NCI-H146 (cell line): ENCODE measurements at places on chromosomes 3 and 15.
A peak's percentile ranks its signal among the peaks of the same experiment; 100 is the strongest.

- DNase-seq: no peak
Observed at GRCh38 chr3:180253283-180253682, 216.5 kb upstream of the PEX5L start.

DNA sequence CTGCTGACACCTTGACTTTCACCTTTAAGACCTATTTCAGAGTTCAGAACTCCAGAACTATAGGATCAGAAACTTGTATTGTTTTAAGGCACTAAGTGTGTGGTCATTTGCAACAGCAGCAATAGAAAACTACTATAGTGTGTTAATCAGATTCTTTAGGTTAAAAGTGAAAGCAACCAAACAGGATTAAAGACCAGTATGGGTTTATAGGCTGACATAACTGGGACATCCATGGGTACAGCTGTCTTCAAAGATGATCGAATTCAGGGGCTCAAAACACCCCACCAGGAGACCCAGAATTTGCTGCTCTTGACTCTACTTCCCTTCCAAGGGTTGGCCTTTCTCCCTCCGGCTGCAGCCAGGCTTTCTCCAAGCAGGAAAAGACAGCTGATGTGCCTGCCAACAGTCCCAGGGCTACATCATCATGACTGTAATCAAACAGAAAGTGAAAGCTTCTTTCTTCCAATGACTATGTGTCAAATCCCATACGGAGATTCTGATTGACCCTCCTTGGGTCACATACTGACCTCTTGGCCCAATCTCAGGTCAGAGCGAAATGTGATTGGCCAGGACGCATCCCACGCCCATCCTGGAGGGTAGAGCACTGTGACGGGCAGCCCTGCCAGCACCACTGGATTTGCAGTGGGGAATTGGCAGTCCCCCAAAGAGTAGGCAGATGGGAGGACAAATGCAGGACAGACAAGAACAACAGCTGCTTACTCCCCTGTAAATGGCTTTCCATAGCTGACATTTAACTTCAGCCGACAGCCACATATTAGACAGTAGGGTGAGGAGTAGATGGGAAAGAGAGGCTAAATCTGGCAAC is 51.4 kb upstream of the RNF7 start:
- no peak for DNase-seq

GRCh38 chr15:44328135-44328534 is 39.6 kb downstream of the GOLM2 start:
- no peak for DNase-seq

DNA sequence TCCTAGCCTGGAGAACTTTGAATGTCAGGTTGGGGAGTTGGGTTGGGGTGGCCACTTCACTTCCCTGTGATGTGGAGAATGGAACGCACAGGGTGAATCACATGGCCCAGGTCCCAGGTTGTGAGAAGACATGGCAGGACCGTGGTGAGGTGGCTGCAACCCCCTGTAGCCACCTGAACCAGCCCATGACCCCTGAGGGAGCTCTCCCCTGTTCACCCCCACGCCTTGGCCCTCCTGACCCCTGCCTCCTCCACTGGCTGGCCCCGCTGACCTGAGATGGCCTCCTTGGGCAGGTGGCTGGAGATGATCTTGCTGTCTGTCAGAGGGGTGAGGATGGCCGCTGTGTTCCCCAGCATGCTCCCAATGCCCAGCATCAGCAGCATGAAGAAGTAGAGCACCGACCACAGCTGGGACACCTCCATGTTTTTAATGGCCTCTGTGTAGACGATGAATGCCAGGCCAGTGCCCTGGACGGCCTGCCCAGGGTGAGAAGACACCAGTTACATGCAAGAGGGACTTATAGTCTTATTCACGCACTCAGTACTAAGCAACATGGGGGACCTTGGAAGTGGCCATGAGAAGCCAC is 31.0 kb downstream of the SLC6A20 start:
- no peak for DNase-seq

DNA sequence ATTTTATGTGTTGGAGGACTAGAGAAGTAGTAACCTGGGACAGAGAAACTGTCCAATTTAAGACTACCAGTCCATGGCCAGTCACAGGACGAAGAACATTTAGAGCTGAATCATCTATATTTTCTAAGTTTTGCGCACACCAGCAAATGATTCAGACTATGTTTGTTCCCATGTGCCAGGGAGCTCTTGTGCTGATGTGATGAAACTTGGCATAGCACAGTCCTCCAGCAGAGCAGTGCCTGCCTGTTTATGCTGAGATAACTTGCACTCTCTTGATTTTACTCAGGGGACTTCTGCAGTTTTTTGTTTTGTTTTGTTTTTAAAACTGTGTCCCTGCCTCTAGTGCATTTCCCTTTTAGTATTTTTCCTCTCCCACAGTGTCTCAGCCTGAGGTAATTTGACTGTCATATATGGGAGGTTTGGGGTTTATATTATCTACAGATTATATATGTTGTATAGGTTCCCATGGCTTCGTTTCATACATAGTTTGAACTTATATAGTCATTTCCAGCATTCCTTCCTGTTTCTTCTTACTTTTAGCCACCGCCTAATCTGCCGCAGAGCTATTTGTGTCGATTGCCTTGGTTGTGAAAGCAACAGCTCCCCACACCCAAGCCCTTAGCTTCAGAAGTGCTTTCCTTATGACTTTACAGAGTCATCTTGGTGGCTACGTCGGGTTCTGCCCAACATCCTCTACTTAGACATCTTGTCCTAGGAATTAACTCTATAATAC is 45.5 kb downstream of the PPM1L start:
- no peak for DNase-seq

GRCh38 chr3:123869165-123869564 is 15.0 kb downstream of the MYLK start:
- DNase-seq: no peak

DNA sequence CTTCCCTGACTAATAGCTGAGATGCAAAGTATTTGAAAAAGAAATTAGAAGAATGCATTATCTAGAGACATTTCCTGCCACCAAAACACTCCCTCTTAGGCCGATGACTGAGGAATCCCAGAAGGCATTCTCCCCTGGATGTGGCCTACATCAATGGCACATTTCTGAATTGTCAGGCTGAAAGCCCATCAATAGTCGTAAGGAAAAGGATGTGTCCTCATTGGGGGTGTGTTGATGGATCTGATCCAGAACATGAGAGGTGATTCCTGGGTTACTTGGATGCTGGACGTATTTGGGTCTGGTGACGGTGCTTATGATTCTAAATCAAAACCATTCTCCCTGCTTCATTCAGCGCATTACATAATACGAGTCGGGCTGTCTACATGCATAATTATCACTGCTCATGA is 216.9 kb upstream of the CDIN1 start:
- no peak for DNase-seq

- DNase-seq: peak; percentile 66
Observed at GRCh38 chr15:73926219-73927002, at the start of gene LOXL1. Gene LOXL1 (plus strand): TSS chr15:73926462. CDS start chr15:73926784, 322 bp downstream.

- peak; percentile 36 for DNase-seq
Observed at GRCh38 chr15:57591822-57592367, at the start of gene MYZAP. Gene MYZAP (plus strand): TSS chr15:57591904. CDS start chr15:57592035, 131 bp downstream.

DNA sequence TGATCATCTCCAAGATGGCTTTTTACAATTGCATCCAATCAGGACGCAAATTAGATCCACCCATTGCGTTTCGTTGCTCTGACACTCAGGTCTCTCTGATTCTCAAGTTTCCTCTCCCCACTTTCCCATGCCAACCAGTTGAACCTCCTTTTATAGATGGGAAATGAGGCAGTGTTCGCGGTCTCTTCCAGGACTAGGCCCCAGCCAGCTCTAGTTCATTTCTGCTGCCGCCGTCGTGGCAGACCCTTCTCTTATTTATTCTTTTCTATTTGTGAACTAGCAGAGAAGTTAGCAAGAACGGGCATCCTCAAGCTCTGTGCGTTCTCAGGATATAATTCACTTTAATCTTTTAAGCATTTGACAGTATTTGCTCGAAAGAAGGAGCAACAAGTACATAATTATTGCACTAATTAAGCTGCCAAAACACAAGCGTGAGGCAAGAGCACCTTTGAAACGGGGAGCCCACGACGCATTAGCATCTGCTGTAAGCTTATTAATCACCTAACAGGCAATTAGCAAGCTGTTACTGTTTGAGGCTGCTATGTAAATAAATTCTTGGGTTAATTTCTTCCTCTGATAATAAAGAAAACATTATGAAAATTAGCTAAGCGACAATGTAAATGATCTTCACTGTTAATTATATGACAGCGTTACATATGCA is 246.4 kb upstream of the TLE3 start:
- DNase-seq: no peak

DNA sequence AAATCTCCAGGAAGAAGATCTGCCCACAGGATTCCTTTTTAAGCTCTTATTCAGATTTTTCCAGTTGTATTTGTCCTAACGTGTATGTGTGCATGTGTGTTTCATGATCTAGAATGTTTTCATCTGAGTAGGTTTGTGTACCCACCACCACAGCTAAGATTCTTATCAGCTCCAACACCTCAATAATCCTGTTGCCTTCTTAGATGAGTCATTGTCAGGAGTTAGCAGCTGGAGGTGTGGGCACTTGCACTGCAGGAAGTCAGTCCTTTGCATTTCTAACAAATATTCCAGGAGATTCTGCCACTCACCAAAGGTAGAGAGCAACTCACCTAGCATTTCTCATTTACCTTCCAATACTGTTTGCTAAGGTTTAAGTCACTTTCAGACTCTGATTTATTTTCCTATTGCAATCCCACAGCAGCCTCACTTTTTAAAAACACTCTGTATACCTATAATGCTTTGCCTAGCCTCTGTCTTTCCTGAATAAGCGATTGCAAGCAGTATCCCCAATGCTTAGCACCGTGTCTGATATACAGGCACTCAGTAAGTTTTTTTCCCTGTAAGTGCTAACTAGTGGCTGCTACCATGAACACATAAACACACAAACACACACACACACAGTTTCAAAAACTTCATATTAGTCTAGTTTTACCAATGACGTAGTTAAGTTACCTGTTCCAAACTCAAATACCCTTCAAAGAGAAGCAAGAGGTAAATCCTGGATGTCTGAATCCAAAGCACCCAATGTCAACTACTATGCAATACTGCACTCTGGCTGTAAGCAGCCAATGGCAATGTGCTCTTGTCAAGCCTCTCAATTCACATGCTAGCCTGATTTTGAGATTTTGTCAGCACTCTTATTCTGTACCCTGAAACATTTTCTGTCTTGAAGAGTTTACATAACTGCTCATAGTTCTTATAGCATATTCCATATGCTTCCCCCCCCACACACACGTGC is 713.5 kb upstream of the LMCD1 start:
- peak; percentile 5 for DNase-seq

DNA sequence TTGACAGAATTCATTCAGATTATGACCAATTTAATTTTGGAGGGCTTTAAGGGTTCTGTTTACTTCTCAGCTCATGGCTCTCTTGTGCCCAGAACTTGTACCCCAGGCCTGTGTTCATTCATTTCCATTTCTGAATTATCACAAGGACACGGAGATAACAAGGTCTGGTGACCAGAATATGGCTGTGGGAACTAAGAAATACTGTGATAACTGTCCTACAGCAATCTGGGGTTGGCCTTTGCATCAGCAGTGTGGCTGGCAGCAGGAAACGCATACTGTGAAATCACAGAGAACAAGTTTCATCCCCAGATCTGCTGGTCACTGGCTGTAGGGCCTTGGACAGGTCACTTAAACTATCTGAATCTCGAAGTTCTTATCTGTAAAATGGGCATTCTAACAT is 41.8 kb upstream of the TPM1 start:
- DNase-seq: no peak

GRCh38 chr3:134370611-134371531 is 3.4 kb downstream of the AMOTL2 start:
- peak; percentile 27 for DNase-seq

DNA sequence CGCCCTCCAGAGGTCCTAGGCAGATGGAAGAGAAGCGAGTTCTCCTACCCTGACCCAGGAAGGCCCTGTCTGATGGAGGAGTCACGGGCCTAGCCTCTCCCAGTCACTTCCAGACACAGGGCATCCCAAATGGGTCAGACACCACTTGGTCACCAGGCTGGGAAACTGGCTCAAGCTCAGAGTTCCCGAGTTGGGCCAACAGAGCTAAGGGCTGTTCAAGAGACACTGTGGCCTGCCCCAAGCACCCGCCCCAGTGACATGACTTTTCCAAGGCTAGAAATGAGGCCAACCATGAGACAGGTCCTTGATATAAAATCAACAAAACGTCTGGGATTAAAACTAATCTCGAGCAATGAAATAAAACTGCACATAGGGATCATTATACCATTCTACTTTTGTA is 113.8 kb downstream of the IQSEC1 start:
- no peak for DNase-seq

GRCh38 chr3:178676942-178677790 is 140.9 kb downstream of the KCNMB2 start:
- no peak for DNase-seq

DNA sequence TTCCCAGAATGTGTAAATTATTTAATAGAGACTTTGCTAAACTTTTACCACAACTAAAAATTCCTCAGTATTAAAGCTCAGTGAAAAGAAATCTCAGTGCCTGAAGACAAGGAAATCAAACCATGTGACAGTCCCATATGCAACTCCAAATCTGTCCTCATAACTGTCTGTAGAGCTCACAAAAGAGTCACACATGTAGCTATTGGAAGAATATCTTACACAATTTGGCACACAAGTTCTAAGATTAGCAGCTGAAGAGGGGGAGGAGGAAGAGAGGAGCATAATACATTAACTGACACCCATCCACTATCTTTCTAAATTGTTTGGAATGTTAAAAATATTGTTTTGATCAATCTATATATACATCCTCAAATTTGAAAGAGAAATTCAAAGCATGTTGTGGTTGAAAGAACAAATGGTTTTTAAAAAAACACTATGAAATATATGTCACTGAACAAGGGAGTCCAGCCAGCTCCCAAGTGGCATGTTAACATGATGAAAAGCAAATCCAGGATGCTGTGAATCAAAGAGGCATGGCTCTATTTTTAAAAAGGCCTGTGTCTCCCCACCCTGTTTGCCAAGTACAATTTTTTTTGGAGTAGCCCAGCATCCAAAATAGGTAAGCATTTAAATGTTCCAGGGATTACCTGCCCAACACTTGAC is 126.3 kb upstream of the NANOGP8 start:
- no peak for DNase-seq

DNA sequence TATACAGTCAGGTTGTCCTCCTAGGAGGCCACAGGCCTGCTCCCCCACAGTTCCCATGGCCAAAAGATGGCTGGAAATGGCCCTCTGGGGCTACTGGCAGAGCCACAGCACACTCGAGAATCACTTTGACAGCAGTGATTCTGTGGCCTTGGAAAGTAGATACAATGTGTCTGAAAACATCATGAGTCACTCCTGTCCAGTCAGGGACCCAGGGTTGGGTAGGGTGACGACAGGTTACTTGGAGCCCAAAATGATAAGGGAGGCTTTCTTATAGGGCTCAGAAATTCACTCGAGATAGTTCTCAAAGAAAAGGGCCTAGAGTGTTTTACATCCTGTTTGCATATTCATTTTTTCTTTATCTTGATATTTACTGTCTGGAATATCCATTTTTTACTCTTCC is 24.3 kb downstream of the MRPS25 start:
- no peak for DNase-seq

- peak; percentile 25 for DNase-seq
Observed at GRCh38 chr3:160224256-160224655, 966 bp upstream of the C3orf80 start.

GRCh38 chr3:35486295-35486694 is 153.0 kb upstream of the ARPP21 start:
- no peak for DNase-seq

GRCh38 chr3:79751703-79752102 is 16.1 kb downstream of the ROBO1 start:
- no peak for DNase-seq
